Caki2 (cell line): ENCODE measurements at places on chromosomes 7 and 10. TPM values are rescaled to one million over a fixed set of nuclear protein-coding genes. Genes with fewer than 3 reads are reported as not detected.

IFIT1B gene
- not detected in 2 replicates for total RNA-seq

DNA sequence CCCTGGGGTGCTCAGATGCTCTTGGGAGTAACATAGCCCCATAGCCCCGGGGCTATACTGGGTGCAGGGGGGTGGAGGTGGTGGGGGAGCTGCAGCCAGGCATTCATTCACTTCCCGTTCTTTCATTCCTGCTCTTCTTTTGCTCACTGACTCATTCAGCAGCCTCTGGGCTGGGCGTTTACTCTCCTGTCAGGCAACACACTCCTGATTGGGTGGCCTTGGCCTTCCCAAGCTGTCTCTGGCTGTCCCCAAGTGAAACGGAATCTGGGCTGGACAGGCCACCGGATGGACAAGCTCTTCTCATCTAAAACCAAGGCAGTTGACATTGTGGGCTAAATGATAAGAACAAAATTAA, 34.6 kb downstream of the CHST3 start:
- DNase-seq, result peak; percentile 80

DNA sequence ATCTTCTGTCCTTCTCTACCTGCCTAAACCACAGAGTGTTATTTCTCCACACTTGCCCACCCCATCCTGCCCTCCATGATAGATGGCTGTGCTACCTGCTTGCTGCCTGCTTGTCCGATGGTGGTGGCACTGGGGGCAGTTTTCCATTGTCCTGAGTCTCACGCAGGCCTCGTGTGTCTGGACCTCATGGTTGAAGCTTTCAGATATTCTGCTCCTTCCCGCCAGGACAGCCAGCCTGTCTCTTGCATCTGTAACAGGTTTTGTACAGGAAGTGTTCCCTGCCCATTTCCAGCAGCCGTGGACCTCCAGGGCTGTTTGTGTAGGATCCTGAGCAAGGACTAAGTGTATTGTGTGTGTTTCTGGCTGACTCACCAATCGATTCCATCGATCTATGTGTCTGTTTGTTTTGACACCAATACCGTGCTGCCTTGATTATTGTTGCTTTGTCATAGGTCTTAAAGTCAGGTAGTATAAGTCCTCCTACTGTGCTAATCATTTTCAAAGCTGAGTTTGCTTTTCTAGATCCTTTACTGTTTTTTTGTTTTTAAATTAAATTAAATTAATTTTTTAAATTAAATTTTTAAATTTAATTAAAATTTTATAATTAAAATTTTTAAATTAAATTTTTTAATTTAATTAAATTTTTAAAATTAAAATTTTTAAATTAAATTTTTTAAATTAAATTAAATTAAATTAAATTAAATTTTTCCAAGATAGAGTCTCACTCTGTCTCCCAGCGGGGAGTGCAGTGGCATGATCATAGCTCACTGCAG, 8.5 kb downstream of the IL15RA start:
- DNase-seq, result no peak

GRCh38 chr7:69796416-69796815, 198.1 kb downstream of the AUTS2 start:
- DNase-seq, result no peak

DNA sequence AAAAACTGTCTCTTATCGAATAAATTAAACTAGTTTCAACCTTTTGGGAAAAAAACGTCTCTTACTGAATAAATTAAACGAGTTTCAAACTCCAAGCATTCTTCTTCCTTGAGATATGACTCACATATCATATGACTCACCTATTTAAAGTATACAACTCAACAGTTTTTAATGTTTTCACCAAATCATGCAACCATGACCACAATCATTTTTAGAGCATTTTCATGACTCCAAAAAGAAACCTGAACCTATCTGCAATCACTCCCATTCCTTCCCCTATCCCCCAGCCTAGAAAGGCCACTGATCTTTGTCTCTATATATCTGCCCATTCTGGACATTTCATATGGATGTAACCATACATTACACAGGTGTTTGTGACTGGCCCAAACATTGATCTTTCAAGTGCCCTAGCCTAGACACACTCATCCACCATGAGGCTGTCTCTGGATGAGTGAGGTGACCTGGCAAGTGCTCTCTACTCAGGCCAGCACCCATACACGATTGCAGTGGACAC, 115.3 kb downstream of the PIP4K2A start:
- DNase-seq, result peak; percentile 87

CYP2C19 gene
- total RNA-seq, result 0.41 TPM in 1 of 2 replicates, not detected in the other

PCDH15 gene
- total RNA-seq, result not detected in 2 replicates

DNA sequence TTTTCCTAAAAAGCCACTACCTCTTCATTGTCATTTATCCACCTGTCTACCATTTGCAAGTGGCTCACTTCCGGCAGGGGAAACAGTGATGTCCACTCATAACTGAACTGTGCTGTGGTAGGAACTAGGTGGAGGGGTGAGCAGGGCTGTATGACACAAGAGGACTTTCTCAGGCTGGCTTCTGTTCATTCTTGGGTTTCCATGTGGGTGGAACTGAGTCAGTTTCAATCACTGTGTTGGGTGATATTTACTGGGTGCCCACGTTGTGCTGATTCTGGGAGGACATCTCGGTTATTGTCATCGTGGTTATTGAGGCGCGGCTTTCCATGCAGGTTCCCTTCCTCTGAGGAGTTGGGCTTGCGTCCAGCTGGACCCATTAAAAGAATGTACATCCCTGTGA, 38.8 kb downstream of the RAMP3 start:
- DNase-seq, result no peak

DNA sequence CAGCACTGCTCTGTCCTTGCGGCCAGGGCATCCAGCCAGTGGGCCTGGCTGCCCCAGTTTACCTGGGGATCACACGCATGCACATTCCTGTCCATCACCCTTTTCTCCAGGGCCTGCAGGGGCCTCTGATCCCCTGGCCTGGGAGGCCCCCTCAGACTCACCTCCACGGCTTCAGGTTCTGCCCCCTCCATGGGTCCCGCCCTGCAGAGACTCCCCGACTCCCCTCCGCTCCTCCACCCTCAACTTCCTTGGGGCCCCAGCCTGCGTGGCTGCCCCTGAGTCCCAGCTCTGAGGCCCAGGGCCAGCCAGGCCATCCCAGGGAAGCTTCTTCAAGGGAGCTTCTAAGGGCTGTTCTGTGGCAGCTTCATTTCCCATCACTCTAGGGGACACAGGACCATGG, 324.1 kb downstream of the TCERG1L start:
- DNase-seq, result no peak

DNA sequence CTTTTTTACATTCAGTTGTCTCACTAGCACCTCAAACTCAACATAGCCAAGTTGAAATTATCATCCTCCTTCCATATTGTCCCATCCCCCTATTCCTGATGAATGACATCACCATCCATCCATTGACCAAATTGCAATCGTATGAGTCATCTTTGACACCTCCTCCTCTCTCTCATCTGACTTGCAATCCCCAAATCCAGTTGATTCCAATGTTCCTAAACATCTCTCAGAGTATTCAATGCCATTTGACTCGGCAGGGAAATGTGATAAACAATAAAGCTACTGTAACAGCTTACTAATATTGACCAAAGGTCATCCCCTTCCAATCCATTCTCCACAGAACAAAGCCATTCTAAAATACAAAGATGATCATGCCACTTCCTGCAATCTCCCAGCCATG, 1047.8 kb downstream of the NRG3 start:
- peak; percentile 7 for DNase-seq

DNA sequence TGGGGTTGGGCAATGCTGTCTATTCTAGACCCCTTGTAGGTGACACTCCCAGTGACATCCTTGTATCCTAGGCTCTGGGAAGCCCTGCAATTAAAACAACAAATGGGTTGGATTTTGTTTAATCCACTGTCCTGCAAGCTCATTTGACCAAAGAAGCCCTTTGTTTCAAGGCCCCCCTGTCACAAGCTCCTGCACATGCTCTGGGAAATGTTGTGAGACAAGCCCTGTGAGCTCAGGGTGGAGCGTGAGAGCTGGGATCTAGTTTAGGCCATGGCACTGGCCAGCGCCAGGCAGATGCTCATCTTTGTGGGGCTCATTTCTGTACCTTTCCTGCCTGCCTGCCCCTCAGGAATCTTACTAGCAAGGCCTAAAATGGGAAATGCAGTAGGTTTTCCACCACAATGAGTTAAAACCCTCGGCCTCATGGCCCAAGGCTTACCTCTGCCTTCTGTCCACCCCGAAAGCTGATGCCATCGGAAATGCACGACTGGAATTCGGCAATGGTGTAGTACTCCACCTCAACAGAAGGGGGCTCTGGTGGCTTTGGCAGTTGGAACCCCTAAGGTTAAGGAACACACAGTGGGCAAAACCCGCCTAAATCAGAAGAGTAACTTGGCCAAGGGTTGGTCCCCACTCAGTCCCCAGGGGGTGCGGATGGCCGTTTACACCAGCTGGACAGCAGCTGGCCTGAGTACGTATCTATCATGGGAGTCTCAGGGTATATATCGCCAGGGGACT, 112.0 kb downstream of the NEURL1 start:
- DNase-seq, result no peak

AQP1 gene
- 0.32 TPM in 1 of 2 replicates, not detected in the other for total RNA-seq

ARID5B gene
- total RNA-seq, result 2.3 and 3.1 TPM in 2 replicates

DNA sequence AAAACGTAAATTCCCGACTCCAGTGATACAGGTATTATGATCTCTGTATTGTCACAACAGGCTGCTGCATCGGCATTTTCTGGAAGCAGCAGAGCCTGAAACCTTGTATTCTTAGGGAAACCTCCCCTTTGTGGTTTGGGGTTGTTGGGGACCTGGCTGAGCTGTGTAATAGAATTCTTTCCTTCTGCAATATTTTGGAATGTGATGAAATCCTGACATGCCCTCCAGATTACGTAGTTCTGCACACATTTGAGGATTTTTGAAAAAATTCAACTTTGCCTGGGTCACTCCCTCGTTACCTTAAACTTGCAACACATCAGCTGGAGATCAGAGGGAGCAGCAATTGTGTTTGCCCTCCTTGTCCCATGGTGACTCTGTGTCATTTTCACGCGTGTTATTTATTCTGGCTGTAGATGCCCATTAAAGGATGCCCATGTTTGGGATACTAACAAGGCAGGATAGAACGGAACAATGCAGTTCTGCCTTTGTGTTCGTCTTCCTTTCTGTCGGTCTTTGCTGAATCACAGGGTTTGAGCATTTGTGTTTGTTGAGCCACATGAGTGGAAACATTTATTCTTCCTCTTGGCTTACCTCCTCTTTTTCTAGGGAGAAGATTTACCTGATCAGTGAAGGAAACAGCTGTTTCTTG, 181.7 kb downstream of the TCF7L2 start:
- DNase-seq, result no peak

GRCh38 chr10:2957785-2958184, 109.6 kb upstream of the PFKP start:
- no peak for DNase-seq

DNA sequence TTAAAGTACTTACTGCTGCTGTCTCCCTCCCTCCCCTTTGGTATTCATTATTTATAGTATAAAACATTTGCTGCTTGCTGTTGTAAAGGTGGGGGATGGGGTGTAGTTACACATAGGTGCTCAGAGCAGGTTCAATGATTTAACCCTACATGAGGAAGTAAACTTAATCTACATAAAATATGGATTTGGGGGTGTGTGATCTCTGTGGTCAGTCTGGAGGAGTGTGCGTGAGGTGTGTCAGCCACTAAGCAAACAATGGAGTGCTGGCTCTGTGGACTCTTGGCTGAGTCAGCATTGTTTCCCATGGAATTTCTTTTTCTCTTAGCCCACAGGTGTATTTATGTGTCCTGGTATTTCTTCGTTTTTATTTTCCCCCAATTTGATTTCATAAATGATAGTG, 133.9 kb downstream of the AUTS2 start:
- DNase-seq, result peak; percentile 64

GRCh38 chr10:102135956-102136526, 3.2 kb downstream of the PPRC1 start:
- DNase-seq, result no peak

CASP2 gene
- total RNA-seq, result 5.6 and 11.9 TPM in 2 replicates

- no peak for DNase-seq
Measured at GRCh38 chr10:128985036-128985435, 482.0 kb upstream of the MGMT start.

DNA sequence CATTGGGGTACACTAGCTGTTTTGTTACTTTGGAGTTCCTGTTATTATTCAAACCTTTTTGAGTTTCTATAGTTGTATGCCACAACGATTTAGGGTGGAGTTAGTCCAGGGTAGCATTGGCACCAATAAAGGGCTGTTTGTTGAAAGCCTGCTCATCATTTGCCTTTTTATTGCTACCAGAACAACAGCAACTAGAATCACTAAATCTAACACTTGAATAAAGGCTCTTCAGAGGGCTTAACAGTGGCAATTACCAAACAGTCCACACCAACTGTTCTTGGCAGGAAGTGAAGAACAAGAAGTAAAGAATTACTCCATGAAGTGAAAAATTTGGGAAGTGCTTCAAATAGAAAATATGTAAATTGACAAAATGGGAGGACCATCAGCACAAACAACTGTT, 621.4 kb downstream of the PHTF2 start:
- no peak for DNase-seq

ZNF365 gene
- 3.4 and 10.1 TPM in 2 replicates for total RNA-seq

GRCh38 chr7:75967487-75967997, 26.9 kb downstream of the TMEM120A start:
- DNase-seq, result no peak

ENTPD1 gene
- total RNA-seq, result 0.03 TPM in 1 of 2 replicates, not detected in the other

CDNF gene
- 0.34 TPM in 1 of 2 replicates, not detected in the other for total RNA-seq

DNA sequence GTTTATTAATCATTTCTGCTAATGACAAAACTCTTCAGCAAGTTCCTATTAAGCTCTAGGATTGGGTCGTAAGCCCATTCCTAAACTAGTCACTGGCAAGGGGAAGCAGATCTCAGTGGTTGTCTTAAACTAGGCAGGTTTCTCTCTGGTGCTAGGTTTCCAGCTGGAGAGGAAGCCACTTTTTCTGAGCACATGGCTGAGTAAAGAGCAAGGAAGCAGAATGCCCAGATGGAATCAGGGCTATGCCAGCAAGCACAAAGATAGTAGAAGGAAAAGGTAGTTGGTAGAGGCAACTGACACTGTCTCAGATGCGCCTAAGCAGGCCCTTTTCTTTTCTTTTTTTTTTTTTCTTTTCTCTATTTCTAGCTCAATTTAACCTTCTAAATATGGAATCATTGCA, 224.9 kb downstream of the EXOC4 start:
- DNase-seq, result no peak

- no peak for DNase-seq
Measured at GRCh38 chr7:35869810-35870209, 69.0 kb downstream of the SEPTIN7 start.

CFTR gene
- not detected in 2 replicates for total RNA-seq

FAM25G gene
- not detected in 2 replicates for total RNA-seq

GRCh38 chr10:26254616-26255015, 38.0 kb downstream of the GAD2 start:
- no peak for DNase-seq

DNA sequence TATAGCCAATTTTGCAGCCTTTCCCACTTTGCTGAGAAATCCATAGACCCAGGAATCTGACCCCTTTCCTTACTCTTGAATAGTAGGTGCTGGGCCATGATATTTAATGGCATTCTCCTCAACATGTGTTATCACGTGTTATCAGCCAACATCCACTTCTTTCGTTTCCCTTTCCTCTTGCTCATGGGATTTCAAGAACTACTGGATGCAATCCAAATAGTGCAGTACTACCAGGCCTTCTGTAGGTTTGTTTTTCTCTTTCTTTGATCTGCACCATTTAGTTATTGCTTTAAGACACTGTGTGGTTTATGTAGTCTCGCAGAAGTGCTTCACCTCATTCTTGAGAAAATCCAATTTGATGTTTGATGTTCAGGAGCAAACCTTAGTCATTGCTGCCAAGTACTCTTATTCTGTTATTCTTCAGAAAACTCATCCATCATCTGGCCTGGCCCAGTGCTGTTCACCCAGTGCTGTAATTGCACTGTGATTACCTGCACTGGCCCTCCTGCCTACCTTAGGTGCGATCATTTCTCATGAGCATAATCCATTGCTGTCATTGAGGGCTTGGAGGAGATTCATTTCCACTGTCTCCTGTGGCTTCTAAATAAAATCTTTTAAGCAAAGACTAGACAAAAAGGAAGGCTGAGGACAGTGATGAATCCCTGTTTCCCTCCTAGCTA, 315.3 kb downstream of the BMPER start:
- no peak for DNase-seq
